ENCODE measurements at places on chromosomes 11 and 22.

DNA sequence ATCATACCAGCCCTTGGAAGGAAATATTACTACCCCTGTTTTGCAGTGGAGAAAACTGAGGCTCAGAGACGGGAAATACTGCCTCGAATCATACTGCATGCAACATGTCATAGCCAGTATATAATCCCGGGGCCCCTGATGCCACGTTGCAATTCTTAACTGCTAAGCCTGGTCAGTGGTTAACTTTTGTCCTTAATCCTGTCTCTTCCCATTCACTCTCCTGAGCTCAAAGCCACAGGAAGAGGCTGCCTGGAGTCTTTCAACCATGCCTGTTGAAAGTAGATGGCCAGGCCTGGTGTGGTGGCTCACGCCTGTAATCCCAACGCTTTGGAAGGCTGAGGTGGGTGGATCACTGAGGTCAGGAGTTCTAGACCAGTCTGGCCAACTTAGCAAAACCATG lies 166.6 kb downstream of the MIAT start:
- no peak for DNase-seq

GRCh38 chr22:49961601-49962011 lies 1.0 kb downstream of the PIM3 start:
- DNase-seq = peak; percentile 57

DNA sequence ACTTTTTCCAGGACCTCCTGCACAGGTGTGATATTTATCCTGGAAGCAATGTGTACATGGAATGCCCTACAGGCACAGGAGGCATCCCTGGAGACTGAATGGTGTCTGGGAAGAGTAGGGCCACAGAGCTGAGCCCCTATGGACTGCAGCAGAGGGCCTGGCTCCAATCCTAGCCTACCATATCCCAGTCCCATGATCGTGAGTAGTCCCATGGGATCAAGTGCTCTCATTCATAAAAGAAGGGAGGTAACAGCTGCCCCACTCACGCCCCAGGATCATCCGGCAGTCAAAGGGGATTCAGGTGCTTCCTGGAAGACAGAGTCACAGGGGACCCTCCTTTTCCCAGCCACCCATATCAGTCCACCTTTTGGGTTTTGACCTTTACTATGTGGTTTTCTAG lies 24.0 kb downstream of the ANKK1 start:
- no peak for DNase-seq

DNA sequence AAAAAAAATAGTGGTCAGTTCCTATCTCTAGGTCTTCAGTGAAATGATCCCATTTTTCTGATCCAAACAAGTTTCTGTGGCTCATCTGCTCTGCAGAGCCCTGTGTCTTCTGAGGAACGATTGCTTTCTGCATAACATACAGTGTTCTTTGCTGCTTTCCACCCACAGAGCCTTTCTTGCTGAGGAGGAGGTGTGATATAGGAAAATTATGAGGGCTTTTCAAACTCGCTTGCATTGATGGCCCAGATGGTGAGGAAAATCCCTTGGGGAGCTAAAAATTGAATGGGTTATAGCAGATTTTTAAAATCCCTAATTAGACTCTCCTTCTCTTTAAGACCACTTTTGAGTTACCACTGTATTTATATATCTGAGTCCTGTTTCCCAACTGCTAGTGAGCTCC lies 31.3 kb downstream of the JAM3 start:
- no peak for DNase-seq

GRCh38 chr11:7759010-7759409 lies 37.7 kb downstream of the OR5P2 start:
- DNase-seq = peak; percentile 30

DNA sequence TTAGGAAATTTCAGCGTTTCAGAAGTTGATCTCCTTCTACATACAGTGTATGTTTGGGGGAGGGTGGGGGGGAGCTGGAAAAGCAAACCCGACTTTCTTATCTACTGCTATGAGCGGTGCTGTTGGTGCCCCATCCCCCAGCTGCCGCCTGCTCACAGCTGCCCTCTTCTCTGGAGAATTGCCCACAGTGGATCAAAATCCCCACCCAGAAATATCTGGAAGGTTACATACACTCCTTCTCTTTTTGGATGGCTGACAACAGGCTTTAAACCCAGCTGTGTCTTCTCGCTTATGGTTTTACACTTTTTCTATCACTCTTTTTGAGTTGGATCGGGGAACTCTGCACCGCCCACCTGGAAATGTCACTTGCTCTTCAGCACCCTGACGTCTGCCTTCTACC lies 56.4 kb downstream of the DHCR7 start:
- DNase-seq = no peak

GRCh38 chr11:120704256-120704750 lies 192.8 kb downstream of the GRIK4 start:
- DNase-seq = no peak
